RPMI8226 (cell line): ENCODE measurements at places on chromosomes 12 and 14.

- peak; percentile 68 for DNase-seq
Observed at GRCh38 chr12:64404470-64405256, 471 bp downstream of the XPOT start.

GRCh38 chr14:88264116-88264515, 59.0 kb downstream of the KCNK10 start:
- no peak for DNase-seq

- DNase-seq: peak; percentile 9
Observed at GRCh38 chr12:9883175-9883574, 1.9 kb downstream of the KLRF2 start.

DNA sequence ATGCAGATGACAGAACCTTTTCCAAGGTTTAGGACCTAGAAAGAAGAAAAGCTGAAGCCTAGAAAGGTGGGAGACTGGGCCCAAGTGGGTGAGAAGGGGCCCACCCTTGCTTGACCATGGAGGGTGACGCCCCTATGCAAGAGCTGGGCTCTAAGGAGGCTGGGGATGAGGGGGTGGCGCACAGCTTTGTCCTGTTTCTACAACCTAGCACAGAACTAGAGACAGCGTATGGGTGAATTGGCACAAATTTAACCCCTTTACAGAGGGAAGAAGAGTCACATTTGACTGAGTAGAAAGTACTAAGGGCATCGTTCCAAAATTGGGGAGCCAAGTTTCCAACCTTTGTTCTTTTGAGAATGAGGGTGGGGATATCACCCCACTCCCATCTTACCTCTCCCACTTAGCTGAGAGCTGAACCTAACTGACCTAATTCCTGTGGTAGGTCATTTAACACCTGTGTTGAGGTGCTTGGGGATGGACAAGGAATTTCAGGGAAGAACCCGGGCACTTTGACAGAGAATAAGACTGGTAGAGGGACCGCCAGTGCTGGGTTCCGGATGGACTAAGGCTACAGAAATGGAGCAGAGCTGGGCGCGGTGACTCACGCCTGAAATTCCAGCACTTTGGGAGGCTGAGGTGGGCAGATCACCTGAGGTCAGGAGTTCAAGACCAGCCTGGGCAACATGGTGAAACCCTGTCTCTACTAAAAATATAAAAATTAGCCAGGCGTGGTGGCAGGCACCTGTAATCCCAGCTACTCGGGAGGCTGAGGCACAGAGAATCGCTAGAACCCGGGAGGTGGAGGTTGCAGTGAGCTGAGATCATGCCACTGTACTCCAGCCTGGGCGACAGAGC, 5.2 kb downstream of the NFKBIA start:
- DNase-seq: no peak

DNA sequence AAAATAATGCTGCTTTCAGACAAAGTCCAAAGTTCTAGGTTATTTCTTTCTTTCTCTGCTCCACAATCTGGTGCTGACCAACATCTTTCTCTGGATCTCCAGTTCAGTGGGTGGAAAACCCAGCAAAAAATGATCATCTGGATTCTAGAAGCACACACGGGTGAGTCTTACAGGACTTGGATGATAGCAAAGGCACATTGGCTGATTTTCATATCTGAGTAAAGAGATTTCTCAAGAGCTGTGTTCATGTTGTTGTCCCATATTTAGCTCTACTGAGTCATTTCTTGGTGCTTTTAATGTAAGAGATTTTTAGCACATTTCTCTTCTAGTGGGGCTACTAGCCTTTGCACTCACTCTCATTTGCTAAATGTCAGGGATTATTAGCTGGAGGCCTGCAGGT, 336.7 kb downstream of the GALC start:
- DNase-seq: no peak

DNA sequence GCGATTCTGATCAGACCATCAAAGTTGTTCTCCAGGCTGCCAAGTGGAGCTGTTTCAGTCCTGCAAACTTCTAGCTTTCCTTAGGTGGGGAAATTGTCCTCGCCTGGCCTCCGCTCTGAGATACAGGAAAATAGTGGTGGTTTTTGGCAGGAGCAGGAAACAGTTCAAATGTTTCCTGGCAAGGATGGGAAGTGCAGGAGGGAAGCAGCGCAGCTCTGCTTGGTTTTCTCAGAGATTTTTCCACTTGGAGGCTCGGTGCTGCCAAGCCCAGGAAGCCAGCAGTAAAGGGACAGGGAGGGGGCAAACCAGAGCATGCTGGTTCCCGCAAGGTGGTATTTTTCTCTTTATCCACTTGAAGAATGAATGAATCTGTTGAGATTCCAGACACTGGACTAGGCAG, 17.0 kb downstream of the TMEM63C start:
- no peak for DNase-seq

- no peak for DNase-seq
Observed at GRCh38 chr14:25680934-25681333, 631.0 kb upstream of the STXBP6 start.

GRCh38 chr14:76765461-76765931, 4.2 kb downstream of the VASH1 start:
- no peak for DNase-seq

DNA sequence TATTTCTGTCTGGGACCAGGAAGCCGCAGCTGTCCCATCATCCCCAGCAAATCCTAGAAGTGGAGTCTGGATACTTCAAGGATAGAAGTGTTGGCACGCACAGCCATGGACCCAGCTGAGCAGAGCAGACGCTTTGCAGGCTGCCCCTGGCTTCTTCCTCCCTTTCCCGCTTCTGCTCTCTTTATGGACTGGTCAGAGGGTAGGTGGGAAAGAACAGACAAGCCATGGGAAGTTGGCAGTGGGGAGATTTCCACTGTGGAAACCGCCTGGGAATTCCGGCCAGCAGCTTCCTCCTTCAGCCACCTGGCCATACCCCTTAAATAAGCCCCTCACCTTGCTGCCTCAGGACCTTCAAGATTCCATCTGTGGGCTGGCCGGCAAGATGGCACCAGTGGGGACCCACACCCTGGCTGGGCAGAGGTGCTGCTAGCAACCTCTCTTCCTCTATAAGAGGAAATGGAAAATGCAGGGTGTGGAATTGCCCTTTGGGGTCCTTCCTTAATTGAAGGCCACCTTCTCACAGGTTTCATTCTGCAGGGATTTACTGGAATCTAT, 20.6 kb downstream of the OTUB2 start:
- DNase-seq: no peak

- no peak for DNase-seq
Observed at GRCh38 chr12:119666226-119666795, 1.6 kb upstream of the PRKAB1 start.

DNA sequence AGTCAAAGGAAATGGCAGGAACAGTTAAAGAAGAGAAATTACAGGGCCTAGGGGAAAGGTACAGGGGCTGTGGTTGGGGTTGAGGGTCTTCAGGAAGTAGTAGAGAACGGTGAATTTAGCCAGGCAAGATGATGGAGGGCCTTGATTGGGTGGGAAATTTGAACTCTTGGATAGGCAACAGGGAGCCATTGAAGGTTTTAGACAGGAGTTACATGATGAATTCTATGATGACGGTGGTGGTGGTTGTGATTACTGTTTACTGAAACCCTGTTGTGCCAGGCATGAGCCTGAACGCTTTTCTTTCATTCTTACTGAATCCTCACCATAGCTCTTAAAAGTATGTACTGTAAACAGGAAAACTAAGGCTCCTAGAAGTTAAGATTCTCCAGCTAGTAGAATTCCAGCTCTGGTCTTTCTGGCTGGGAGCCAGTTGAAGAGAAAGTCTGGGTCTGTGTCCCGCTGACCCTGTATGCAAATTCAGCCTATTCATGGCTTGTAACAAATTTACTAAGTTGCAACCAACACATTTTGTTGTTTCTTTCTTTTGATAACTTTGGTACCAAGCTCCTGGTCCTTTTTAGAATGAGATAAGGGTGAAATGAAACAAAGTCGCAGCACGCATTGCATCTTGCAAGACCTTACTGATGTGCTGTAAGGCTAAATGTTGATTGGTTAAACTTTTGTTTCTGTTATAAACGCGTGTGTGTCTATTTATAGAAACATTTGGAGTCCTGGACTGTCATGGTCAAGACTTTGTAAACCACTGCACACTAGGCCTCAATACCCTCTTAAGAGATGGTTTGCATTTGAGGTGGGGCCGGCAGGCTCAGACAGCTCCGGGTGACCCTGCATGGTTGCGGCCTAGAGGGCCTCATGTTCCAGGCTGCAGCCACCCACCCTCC, 6.0 kb downstream of the ORAI1 start:
- DNase-seq: no peak

GRCh38 chr14:61523751-61524150, 171.6 kb upstream of the HIF1A start:
- no peak for DNase-seq

DNA sequence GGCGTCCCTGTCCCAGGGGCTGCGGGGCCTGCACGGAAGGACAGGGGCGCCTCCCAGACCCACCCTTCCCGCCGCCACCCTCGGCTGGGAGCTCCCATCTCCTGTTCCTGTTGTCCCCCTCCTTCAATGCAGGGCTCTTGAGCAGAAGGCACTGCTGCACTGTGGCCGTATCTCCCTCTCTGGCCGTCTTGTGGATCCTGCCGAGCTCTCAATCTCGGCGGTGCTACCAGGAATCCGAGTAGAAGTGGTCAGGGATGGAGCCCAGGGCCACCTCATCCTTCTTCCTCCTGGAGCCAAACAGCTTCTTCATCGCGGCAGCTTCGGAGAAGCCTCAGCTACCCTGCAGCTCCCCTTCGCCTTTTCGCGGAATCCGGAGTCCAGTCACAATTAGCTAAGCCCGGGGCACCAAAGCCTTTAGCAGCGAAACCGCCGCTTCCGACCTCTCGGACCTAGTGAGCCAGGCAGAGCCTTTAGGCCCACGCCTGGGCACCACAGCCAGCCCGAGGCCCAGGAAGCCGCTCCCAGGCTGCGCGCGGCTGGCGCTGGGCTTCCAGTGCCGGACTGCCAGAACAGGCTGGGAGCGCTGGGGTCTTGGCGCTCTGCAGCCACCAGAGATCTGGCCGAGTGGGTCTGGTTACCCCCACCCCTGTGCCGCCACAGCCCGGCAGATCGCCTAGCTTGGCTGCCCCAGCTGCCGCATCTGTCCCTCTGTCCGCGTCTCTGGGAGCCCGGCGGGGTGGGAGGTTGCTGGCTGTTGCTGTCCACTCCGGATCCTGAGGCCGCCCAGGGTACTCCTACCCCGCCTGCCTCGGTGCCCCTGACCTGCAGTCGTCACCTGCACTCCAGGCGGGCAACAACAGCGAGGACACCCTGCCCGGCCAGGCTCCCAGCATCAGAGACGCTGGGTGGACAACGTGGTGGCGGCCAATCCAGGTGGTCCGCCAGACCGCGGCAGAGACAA, 69.1 kb downstream of the ASCL4 start:
- DNase-seq: no peak

DNA sequence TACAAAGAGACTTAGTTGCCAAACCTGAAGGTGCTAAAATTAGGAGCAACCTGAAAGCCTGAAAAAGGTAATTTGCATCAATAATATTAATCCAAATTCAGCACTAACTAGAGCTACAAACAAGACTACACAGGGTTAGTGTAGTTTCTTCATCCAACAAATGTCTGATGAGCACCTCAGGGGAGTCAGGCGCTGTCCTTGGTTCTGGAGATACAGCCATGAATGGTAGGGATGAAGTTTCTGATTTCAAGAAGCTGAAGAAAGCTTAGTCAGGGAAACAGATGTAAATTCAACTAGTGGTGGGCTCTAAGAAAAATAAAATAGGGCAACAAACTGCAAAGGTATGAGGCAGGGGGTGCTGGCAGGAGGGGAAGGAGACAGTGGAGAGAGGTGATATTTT, 266.3 kb downstream of the GLT1D1 start:
- DNase-seq: no peak

- no peak for DNase-seq
Observed at GRCh38 chr12:77766224-77766623, 64.5 kb upstream of the NAV3 start.

DNA sequence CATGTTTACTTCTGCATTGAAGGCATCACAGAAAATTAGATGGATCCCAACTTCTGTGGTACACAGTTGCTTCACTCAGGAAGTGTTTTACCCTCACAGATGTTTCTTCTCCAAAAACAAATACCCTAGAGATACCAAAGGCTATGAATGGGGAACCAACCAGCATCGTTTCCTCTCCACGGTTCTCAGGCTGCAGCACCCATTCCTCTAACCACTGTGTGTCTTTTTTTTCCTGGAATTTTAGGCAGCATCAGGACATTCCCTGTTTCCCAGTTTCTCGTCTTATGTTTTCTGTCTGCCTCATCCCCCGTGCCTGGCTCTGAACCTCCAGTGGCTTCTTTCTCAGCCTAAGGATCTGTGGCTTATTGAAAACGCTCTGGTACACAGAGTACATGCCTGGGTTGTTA, 72.0 kb upstream of the TBX5 start:
- DNase-seq: no peak

DNA sequence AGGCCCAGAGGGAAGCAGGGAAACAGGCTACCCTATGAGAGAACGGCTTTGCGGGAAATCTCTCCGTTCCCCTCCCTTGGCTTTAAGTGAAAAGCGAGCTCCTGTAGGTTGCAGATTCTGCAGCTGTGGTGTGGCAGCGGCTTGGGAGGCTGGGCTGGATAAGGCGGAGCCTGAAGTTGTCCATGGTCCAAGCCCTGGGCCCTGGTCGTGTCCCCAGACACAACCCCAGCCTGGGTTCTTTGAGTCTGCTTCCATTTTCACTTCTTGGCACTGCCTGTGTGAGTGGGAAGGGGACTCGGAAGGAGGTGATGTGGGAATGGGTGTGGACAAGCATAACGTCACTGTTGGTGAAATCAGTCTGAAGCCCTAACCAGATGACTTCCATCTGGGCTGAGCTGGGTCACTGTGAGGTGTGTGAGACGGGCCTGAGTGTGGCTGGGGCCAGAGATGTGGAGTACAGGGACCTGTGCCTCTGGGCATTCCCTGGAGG, 43.0 kb upstream of the CTDSP2 start:
- DNase-seq: no peak

DNA sequence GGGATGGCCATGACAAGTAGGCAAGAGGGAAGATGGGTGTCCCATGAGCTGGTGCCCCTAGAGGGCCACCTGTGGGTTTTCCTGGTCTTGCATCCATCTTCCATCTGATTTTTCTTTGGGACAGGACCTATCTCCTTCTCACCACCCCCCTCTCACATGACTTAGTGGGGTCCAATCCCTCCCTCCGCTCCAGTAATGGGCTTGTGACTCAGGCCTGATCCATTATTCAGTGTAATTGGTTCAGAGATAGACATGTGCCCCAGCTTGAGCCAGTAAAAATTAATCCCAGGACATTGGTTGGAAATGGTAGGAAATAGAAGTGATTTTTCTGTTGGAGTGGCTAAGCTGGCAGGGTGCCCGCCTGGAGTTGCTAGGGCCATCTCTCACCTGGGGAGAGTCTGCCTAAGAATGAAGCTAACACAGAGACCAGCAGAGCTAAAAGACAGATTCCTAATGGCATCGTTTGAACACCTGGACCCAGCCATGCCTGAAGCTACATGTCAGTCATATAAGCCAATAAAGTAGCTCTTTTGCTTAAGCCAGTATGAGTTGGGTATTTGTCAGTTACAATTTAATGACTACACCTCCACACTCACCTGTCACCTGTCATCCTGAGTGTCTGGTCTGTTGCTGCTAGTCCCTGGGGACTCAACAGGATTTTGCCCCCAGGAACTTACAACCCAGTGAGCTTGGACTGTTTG, 14.7 kb downstream of the RASAL1 start:
- no peak for DNase-seq

GRCh38 chr12:9808504-9808903, 18.8 kb upstream of the KLRF1 start:
- DNase-seq: no peak

GRCh38 chr12:87303396-87304012, 725.7 kb downstream of the C12orf50 start:
- DNase-seq: no peak
